CD4-positive, alpha-beta T cell (primary cell): ENCODE measurements at places on chromosomes 11 and 22. TPM values are rescaled to one million over a fixed set of nuclear protein-coding genes. Genes with fewer than 3 reads are reported as not detected.

Gene CSF2RB
- 1.5 TPM for total RNA-seq

Gene SLC22A24
- not detected for total RNA-seq

Gene MMP7
- total RNA-seq, result not detected

Gene IL18
- total RNA-seq, result not detected

Gene SHISA8
- total RNA-seq, result 0.60 TPM

Gene THYN1
- total RNA-seq, result 25.7 TPM

Gene CASP1
- 15.6 TPM for total RNA-seq

Gene ZC3H7B
- 32.7 TPM for total RNA-seq

DNA sequence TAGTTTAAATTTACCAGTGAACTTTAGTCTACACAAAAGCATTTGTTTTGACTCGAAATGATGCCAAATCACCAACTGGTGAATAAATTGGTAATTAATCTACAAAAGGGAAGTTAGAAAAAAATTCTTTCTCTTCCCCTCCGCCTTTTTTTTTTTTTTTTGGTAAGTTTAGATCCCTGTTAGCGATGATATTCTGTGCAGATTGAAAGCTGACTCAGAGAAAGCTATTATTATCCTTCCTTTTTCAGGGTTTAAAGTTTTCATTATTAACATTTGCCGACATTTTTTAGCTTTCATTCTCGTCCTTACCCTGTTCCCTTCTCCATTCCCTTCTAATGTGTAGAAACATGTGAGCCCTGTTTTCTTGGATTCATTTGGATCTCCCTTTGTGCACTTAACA is 16.8 kb upstream of the NUP160 start:
- H3K36me3 ChIP-seq, result no peaks in the 10 kb centered on the region
- peaks cover 27% of the 10 kb centered on the region for H3K4me1 ChIP-seq
- H3K27me3 ChIP-seq, result no peaks in the 10 kb centered on the region
- H3K27ac ChIP-seq, result no peak overlapping the region

GRCh38 chr11:9330387-9331384 is 16.3 kb upstream of the TMEM41B start:
- no peaks in the 10 kb centered on the region for H3K36me3 ChIP-seq
- no peaks in the 10 kb centered on the region for H3K27me3 ChIP-seq
- no peak for DNase-seq
- no peak overlapping the region for H3K27ac ChIP-seq

- H3K36me3 ChIP-seq, result no peaks in the 10 kb centered on the region
- H3K4me3 ChIP-seq, result no peak overlapping the region
- no peak overlapping the region for H3K27ac ChIP-seq
- H3K27me3 ChIP-seq, result no peaks in the 10 kb centered on the region
Measured at GRCh38 chr22:32926600-32926999, 125.1 kb downstream of the TIMP3 start.

DNA sequence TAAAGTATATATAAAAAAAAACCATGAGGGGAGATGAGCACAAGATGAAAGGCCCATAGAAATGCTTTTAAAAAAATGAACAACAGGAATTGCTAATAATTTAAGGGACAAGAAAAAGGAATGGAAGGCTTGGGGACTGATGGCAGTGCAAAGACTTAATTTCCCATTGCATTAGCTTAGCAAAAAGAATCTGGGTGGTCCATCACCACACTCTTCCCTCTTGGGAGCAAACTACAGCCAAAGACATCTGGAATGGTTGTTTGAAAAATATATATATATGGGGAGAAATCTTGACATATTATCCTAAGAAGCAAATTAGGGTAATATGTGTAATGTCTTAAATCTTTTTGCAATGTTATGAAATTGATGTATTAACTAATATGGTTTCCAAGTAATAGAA is 727.1 kb downstream of the METTL15 start:
- H3K36me3 ChIP-seq, result no peaks in the 10 kb centered on the region
- H3K27ac ChIP-seq, result no peak overlapping the region
- H3K4me3 ChIP-seq, result no peak overlapping the region

GRCh38 chr22:46635756-46636155 is 15.6 kb downstream of the GRAMD4 start:
- H3K27me3 ChIP-seq, result no peaks in the 10 kb centered on the region
- no peak overlapping the region for H3K27ac ChIP-seq
- H3K4me1 ChIP-seq, result no peaks in the 10 kb centered on the region

DNA sequence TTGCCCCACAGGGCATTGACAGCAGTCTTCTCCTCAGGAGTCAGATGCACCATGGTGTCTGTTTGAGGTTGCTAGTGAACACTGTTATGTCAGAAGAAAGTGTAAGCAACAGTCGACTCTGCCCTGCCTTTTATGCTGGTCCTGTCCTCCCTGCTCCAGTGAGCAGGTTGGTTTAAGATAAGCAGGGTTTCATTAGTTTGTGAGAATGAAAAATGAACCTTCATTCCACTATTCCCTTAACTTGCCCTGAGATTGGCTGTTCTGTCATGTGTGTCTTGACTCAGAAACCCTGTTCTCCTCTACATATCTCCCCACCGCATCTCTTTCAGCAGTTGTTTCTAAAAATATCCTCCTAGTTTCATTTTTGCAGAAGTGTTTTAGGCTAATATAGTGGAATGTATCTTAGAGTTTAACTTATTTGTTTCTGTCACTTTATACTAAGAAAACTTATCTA is at the start of gene HBD:
TSS of gene HBD (minus strand) at position 103 of the 454 bp plus-strand sequence. CDS start at position 53, 50 bp downstream.
- no peak for DNase-seq
- H3K27ac ChIP-seq, result no peak within 1 kb of the TSS
- no peaks in the 10 kb centered on the region for H3K36me3 ChIP-seq
- no peaks in the 10 kb centered on the region for H3K4me1 ChIP-seq
- H3K27me3 ChIP-seq, result no peaks in the 10 kb centered on the region

- H3K27ac ChIP-seq, result no peak overlapping the region
- H3K4me1 ChIP-seq, result no peaks in the 10 kb centered on the region
- H3K27me3 ChIP-seq, result peaks cover 84% of the 10 kb centered on the region
- H3K36me3 ChIP-seq, result no peaks in the 10 kb centered on the region
- DNase-seq, result no peak
Measured at GRCh38 chr11:72670041-72670440, 4.2 kb downstream of the PDE2A start.

GRCh38 chr22:38005943-38006342 is 21.6 kb upstream of the SOX10 start:
- DNase-seq, result no peak
- H3K36me3 ChIP-seq, result no peaks in the 10 kb centered on the region
- no peaks in the 10 kb centered on the region for H3K27me3 ChIP-seq
- no peak overlapping the region for H3K27ac ChIP-seq

- no peak for DNase-seq
- no peaks in the 10 kb centered on the region for H3K4me1 ChIP-seq
- H3K4me3 ChIP-seq, result no peak overlapping the region
- H3K36me3 ChIP-seq, result no peaks in the 10 kb centered on the region
- no peak overlapping the region for H3K27ac ChIP-seq
Measured at GRCh38 chr11:92198268-92198667, 26.4 kb upstream of the FAT3 start.

DNA sequence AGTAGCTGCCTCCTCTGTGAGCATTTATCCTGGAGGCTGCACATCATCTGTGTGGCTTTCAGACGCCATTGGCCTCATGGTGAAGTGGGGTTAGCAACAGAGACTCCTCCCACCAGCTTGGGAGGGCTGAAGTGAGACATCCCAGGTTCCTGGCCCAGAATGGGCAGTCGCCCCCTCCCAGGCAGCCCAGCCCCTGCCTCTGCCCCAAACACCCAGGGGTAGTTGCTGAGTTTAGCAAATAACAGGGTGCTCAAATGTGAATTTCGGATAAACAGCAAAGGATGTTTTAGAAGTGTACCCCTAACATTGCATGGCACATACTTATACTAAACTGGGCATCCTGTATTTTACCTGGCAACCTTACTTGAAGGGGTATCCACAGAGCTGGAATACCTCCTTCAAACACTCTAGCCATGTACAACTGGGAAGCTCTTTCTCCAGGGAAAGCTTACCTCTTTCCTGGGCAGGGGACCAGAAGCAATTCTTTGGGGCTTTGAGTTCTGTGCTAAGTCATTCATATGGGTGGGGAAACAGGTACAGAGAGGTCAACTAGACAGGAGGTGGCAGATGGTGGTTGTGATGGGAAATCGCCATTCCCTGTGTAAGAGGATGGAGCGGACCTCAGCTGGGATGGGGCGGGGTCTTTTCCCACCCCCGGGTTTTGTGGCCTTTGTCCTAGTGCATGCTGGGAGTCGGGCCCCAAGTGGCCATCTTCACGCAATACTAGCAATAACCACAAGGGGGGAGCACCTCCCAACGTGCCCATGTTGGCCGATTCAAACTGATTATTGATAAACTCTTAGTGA is 19.3 kb downstream of the MTFP1 start:
- peaks cover 17% of the 10 kb centered on the region for H3K27me3 ChIP-seq
- no peak overlapping the region for H3K4me3 ChIP-seq
- H3K27ac ChIP-seq, result no peak overlapping the region
- peak; percentile 38 for DNase-seq
- H3K36me3 ChIP-seq, result no peaks in the 10 kb centered on the region

GRCh38 chr11:46342239-46342638 is 5.0 kb upstream of the DGKZ start:
- peak; percentile 50 for DNase-seq
- peak overlapping the region; percentile 58 for H3K27ac ChIP-seq
- H3K27me3 ChIP-seq, result no peaks in the 10 kb centered on the region
- H3K4me1 ChIP-seq, result peaks cover 93% of the 10 kb centered on the region
- no peaks in the 10 kb centered on the region for H3K36me3 ChIP-seq
- no peak overlapping the region for H3K4me3 ChIP-seq

GRCh38 chr11:96311120-96311568 is 31.9 kb downstream of the MAML2 start:
- peaks cover 6% of the 10 kb centered on the region for H3K36me3 ChIP-seq
- no peak for DNase-seq
- H3K27me3 ChIP-seq, result no peaks in the 10 kb centered on the region
- H3K27ac ChIP-seq, result no peak overlapping the region

DNA sequence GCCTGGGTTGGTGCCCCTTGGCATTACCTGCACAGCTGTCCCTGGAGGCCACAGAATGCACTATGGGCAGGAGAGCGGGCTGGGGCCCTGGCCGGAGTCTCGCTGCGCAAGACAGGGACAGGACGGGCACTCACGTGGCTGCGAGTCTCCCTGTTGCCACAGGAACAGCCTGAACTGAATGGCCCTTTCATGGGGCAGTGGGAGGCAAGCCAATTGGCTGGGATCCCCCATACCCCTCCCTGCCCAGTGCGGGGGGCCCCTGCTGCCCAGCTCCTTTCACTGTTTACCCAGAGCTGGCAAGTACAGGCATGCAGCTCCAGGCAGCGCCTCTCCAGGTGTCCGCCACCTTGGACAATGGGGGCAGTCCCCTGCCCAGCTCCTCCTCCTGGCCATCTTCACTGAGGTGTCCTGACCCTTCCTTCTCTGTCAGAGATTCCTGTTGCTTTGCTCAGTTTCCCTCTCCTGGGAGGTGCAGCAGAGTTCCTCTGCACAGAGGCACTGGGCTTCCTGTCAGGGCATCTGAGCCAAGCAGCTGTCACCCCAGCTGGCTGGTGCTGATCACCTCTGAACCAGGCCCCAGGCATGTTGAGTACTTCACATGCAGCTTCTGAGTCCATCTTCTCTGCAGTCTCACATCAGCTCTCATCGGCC is 5.2 kb downstream of the USP2 start:
- no peak overlapping the region for H3K27ac ChIP-seq
- DNase-seq, result no peak
- no peaks in the 10 kb centered on the region for H3K27me3 ChIP-seq
- H3K4me1 ChIP-seq, result peaks cover 23% of the 10 kb centered on the region
- no peak overlapping the region for H3K4me3 ChIP-seq

GRCh38 chr11:8359521-8359920 is 95.8 kb upstream of the LMO1 start:
- no peak overlapping the region for H3K27ac ChIP-seq
- H3K27me3 ChIP-seq, result no peaks in the 10 kb centered on the region
- H3K36me3 ChIP-seq, result no peaks in the 10 kb centered on the region
- H3K4me1 ChIP-seq, result peaks cover 8% of the 10 kb centered on the region
- no peak for DNase-seq

DNA sequence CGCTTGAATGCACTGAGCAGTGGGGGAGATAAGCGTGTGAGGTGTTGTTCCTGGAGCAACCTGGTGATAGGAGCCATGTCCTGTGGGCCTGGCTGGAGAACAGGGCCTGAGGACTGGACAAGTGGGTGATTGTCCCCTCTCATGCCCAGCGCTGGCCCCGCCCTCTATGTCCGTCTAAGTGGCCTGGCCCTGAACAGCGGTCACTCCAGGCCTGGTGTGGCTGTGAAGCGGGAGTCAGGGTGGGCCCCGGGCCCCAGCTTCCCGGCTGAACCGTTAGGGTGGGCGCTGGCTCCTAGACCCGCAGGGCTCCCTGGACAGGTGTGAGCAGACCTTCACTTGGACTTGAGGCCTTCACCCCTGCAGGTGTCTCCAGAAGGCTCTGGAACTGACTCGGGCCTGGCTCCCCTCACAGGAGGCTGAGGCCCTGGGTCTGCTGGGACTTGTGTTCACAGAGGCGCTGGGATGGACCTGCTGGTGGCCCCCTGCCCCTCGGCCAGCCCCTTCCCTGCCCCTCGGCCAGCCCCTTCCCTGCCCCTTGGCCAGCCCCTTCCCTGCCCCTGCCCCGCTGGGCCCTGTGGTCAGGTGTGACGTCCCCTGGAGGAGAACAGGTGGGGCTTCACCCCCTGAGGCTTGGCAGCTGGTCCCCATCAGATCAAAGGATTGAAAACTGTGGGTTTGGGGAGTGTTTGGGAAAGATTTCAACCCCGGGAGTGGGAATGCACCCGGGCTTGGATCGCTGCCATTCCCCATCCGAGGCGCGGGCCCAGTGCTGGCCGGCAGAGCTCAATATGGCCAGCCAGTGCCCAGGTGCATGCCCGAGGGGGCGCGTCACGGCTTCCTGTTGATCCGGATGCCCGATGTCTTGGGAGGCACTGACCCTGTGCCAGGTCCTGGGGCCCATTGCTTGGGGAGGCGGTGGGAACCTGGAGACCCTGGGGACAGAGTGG is 3.2 kb upstream of the MUC6 start:
- no peaks in the 10 kb centered on the region for H3K4me1 ChIP-seq
- H3K27ac ChIP-seq, result no peak overlapping the region
- H3K36me3 ChIP-seq, result no peaks in the 10 kb centered on the region
- no peaks in the 10 kb centered on the region for H3K27me3 ChIP-seq
- no peak for DNase-seq
